ENCODE measurements at places on chromosomes 11 and 22. TPM values are rescaled to one million over a fixed set of nuclear protein-coding genes. Genes with fewer than 3 reads are reported as not detected.

The KCTD21 gene
- total RNA-seq, result 12.4 TPM

The PIH1D2 gene
- total RNA-seq, result 2.7 TPM

DNA sequence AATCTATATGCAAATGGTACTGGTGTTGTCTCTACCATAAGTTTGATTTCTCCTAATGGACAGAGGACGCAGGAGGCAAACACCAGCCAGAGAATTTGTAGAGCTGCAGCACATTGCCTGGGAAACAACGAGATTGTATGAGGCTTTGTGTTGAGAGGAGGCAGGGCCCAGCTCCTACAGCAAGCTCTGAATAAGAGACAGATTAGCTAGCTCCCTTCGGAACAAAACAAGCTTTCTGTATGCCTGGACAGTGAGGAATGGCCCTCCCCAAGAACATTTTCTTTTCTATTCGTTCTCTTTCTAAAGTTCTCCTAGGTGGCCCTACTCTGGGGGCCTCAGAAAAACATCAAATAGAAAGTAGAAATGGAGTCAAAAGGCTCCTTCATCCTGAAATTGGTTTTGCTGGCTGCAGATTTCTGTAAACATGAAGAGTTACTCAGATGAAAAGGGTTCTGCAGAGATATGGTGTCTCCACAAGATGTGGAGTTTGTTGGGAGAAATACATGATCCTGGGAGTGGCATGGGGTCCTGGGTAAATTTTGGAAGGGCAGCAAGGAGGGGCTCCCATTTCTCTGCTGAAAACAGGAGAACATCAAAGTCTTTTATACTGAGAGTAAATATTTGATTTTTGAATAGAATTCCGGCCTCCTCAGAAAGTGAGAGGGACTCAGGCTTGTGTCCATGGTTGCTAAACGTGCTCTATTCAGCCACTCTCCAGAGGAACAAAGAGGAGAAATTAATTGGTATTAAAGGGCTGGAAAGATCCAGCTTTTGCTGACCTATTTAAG is 6.8 kb upstream of the HEPACAM start:
- H3K27me3 ChIP-seq, result no peaks in the 10 kb centered on the region
- H3K4me3 ChIP-seq, result no peak overlapping the region
- H3K4me1 ChIP-seq, result no peaks in the 10 kb centered on the region
- H3K36me3 ChIP-seq, result no peaks in the 10 kb centered on the region

DNA sequence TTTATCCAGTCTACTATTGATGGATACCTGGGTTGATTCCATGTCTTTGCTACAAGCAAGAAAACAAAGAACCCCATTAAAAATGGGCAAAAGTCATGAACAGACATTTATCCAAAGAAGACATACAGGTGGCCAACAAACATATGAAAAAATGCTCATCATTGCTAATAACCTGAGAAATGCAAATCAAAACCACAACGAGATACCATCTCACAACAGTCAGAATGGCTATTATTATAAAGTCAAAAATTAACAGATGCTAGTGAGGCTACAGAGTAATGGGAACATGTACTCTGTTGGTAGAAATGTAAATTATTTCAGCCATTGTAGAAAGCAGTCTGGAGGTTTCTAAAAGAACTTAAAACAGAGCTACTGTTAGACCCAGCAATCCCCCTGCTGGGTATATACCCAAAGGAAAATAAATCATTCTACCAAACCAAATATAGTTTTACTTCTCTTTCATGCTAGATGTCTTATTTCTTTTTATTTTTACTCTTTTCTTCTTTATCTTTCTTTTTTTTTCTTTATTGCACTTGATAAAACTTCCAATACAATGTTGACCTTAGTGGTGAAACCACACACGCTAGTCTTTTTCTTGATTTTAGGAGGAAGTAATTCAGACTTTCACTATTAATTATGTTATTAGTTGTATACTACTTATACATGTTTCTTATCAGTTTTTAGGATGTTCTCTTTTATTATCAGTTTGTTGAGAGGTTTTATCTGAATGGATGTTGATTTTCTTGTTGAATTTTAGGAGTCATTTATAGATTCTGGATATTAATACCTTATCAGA is 14.3 kb downstream of the TRIM22 start:
- H3K27ac ChIP-seq, result no peak overlapping the region
- no peaks in the 10 kb centered on the region for H3K27me3 ChIP-seq
- H3K36me3 ChIP-seq, result no peaks in the 10 kb centered on the region
- no peak for DNase-seq

- no peaks in the 10 kb centered on the region for H3K4me1 ChIP-seq
- DNase-seq, result no peak
- H3K27ac ChIP-seq, result no peak overlapping the region
- no peaks in the 10 kb centered on the region for H3K36me3 ChIP-seq
- H3K27me3 ChIP-seq, result no peaks in the 10 kb centered on the region
Measured at GRCh38 chr11:33743291-33743690, 7.1 kb upstream of the CD59 start.

Measured in uterus (tissue), 4 donors.